ENCODE measurements at places on chromosomes 1 and 21.

GRCh38 chr1:55400508-55400907 lies 185.3 kb upstream of the USP24 start:
- no peak for DNase-seq

GRCh38 chr1:224684979-224685425 lies 68.9 kb downstream of the CNIH3 start:
- no peak for DNase-seq

- DNase-seq, result no peak
Measured at GRCh38 chr1:23485002-23485332, 988 bp upstream of the ASAP3 start.

DNA sequence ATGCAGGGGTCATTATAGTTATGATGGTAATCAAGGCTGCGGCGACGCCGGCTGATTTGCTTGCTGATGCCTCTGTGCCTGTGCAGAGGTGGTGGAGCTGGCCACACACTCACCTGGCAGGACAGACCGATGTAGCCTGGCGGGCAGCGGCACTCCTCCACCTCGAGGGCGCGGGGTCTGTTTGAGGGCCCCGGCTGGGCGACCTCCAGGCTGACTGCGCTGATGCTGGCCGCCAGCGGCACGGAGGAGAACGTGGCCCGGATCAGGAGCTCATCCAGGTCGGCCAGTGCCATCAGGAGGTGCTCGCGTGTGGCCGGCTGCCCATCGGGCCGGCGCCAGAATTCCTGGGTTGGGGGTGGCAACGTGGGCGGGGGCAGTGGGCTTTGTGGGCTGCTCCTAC lies 52.7 kb downstream of the LDLRAD2 start:
- no peak for DNase-seq

GRCh38 chr1:2981981-2982614 lies 39.2 kb upstream of the ACTRT2 start:
- no peak for DNase-seq

GRCh38 chr21:17491716-17492414 lies 21.0 kb upstream of the CXADR start:
- no peak for DNase-seq

- peak; percentile 56 for DNase-seq
Measured at GRCh38 chr1:58929671-58930325, 146.0 kb upstream of the JUN start.

DNA sequence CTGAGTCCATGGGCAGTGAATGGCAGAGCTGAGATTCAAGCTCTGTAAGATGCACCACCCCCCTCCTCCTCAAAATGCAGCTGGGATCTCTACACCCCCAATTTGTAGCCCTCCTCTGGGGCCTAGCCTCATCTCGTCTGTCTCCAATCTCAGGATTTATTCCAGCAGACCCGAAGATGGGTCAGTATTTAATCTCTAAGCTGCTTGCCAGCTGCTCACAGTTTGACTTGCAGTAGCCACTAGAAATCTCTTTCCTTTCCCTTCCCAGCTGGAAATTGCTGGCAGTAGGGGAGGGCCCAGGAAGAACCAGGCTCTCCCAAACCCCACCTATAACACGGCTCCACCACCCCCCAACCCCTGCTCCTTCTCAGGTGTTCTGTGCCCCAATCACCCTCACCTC lies 1.5 kb downstream of the LACTBL1 start:
- no peak for DNase-seq

DNA sequence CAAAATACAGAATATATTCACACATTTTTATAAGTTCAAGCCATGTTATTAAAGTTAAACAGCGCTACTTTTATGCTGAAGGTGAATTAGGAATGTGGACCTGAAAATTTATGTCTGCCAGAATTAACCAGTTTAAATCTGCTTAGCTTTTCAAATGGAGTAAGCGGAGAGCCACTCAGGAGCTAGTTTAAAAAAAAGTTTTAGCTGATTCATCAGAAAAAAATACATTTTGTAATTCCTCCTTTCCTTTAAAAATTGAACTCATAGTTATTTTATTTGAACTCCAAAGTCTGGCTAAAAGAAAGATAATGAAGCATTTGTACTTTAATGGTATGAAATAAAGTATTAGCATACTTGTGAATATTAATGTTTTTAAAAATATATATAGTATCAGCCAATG lies 21.2 kb downstream of the C21orf91 start:
- no peak for DNase-seq

DNA sequence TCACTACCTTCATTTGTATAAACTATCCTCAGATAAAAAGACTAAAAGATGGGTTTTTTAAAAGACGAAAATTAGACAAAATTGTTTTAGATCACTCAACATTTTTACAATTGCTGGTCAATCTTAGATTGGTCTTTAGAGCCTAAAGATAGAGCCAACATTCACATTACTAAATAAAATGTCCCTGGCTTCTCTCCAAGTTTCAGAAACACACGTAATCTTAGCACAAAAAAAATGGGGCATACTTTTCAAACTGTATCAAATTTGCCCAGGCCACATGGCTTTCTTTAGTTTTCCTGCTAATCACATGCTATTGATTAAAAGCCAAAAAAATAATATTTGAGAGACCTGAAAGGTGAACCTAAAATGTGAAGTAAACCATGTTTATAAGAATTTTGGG lies 288.1 kb downstream of the DPYD start:
- no peak for DNase-seq

GRCh38 chr1:167635156-167635648 lies 5.2 kb downstream of the RCSD1 start:
- DNase-seq, result no peak

DNA sequence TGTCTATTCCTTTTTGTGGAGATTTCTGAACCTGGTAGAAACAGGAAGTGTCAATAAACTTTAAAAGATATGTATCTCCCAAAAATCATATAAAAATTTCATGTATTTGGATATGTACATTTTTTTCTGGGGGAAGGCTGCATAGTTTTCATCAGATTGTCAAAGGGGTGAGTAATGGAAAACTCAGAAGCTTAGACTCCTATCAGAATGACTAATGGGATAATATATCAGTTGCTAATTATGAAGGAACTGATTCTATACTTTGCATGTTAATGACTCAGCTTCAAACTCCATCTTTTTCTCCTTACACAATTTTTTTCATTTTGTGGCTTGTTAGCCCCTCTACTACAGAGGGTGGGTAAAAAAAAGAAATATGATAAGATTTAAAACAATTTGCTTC lies 55.9 kb downstream of the GON4L start:
- DNase-seq, result no peak

DNA sequence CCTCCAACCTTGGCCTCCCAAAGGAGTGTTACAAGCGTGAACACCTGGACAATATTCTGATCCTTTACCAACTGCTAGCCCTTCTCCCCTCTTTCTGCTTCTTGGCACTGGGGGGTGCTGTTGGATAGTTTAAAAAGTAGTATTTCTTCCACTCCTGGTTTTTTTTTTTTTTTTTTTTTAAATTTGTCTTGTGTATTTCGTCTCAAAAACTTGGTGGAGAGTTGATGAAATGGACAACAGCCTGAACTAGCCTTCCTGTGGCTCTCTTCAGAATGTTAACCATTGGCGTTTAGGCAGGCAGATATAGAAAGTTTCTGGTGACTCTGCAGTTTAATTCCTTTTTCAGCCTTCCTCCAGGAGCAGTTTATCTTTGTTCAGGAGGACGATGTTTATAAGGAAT lies 69.7 kb upstream of the USP24 start:
- no peak for DNase-seq

GRCh38 chr1:235015291-235015985 lies 113.2 kb downstream of the TOMM20 start:
- DNase-seq, result peak; percentile 76

DNA sequence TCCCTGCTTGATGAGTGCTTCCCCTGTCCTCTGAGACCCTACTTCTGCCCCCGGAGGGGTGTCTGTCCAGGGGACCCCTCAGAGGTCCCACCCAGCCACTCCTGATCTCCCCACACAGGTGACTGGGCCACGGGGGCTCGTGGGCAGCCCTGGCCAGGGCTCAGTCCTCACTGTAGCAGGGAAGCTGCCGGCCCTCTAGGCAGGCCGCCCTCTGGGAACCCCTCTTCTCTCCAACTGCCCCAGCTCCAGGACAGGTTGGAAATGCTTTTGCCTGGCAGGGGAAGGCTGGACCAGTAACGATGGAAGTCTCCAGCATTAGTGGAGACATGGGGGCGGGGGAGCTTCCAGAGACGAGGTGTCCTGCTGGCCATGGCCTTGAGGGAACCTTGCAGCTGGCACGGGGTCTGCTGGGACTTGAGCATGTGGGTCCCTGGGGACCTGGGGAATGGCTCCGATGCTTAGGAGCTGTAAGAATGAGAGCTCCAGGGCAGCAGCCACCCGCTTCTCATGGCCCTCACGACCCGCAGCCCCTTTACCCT lies 3.1 kb upstream of the FNDC10 start:
- DNase-seq, result no peak
